ENCODE measurements at places on chromosomes 6 and 20.
A peak's percentile ranks its signal among the peaks of the same experiment; 100 is the strongest.

DNA sequence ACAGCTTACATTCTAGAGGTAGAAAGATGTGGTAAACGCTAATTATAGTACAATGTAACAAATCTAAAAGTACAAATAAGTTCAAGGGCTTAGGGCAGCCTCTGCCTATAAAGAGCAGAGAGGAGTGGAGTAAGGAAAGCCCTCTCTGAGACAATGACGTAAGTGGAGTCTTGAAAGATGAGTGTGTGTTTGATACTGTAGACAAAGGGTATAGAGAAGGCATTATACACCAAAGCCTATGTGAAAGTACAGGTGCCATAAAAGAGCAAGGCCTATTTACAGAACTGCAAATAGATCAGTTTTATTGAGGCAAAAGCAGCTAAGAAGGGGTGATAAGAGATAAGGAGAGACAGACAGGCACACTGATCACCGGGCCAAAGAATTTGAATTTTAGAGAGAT is 10.9 kb downstream of the GOPC start:
- no peak for DNase-seq

GRCh38 chr6:133978896-133979240 is 25.8 kb downstream of the TBPL1 start:
- no peak for DNase-seq

DNA sequence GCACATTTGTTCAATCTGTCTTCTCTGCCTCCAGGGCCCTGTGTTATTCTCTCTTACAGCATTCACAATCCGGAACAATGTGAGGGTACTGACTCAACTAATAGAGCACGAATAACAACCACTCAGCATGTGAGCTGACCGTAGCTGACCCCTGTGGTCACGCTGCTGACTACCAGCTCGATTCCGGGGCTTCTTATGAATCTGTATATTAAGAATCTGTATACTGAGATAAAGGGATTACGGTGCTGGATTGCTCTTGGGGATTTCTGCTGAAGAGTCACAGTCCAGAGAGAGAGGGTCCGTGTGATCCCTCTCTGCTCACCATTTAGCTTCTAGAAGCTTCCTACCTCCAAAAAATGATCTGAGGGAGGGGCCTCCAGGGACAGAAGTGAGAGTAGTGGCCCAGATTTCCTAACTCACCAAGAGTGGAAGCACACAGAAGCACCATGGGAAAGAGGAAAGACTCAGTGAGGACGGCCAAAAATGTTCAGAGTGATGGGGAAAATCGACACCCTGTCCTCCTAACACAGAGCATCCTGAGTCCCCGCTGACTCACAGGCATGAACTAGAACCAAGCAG is 156.2 kb downstream of the THBS2 start:
- DNase-seq = no peak

GRCh38 chr6:79841577-79842375 is 105.6 kb downstream of the ELOVL4 start:
- DNase-seq = peak; percentile 62

GRCh38 chr20:24392612-24393011 is 76.8 kb upstream of the SYNDIG1 start:
- DNase-seq = no peak

DNA sequence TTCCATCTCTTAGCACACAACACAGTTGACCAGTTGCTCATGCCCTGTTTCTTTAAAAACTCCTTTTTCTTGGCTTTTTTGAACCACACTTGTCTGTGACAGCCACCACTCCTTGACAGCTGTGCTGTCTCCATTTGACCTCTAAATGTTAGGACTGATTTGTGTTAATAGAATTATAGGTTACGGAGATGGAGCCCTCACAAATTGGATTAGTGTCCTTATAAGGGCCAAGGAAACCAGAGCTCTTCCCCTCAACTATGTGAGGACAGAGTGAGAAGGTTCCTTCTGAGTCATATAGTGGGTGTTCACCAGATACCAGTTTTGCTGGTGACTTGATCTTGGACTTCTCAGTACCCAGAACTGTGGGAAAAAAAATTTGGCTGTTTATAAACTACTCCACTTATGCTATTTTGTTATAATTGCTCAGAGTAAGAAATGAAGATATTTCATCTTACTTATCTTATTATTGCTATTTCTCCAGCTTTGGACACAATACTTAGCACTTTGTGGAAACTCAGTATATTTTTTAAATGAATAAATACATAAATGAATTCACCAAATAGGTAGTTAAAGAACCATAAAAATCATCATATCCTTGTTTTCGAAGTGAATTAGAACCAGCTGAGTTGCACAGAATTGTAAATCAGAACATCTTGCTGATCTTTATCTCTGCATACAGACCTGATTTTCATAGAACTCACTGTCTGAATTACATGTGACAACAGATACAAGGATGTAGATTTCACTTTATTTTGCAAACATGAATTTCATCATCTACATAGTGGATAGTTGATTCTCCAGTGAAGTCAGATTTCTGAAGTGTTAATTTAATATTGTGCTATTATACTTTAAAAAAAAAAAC is 598.5 kb upstream of the IRAK1BP1 start:
- DNase-seq = no peak

GRCh38 chr6:75204217-75204958 is 1.5 kb downstream of the COL12A1 start:
- DNase-seq = peak; percentile 92

- no peak for DNase-seq
Observed at GRCh38 chr6:146269482-146269881, 240.6 kb downstream of the GRM1 start.

DNA sequence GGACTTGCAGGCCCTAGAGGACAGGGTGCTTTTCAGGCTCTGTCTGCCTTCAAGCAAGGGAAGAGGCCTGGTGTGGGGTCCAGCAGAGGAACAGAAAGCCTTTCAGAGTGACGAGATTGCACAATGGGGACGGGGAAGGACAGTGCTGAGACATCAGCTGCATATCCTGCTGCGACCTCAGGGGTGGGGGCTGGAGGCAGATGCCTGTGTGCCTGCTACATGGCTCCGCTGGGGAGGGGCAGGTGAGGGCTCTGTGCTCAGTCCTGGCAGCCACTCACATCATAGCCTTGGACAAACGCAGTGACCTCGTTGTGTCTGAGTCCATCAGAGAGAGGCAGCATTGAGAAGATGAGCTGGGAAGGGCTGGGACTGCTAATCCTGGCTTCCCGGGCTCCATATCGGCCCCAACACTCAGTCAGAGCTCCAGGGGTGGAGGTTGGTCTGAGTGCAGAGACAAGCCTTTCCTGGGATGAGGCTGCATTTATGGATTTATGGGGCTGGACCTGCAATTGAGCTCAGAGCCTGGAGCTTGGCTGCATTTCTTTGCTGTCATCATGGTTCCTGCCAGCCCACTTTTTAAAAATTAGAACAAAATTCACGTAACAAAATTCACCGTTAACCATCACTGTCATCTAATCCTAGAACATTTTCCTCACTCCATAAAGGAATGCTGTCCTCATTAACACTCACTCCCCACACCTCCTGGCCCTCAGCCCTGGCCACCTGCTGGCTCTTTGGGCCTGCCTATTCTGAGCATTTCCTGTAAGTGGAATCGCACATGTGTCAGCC is 196.9 kb upstream of the SLC24A3 start:
- peak; percentile 62 for DNase-seq

GRCh38 chr6:68134796-68135195 is 500.3 kb upstream of the ADGRB3 start:
- DNase-seq = no peak

GRCh38 chr6:97129106-97129505 is 153.9 kb downstream of the MMS22L start:
- no peak for DNase-seq

- no peak for DNase-seq
Observed at GRCh38 chr20:60372822-60373221, 414.6 kb downstream of the CDH26 start.

- DNase-seq = no peak
Observed at GRCh38 chr20:4573564-4574355, 147.9 kb upstream of the PRND start.

GRCh38 chr6:10886691-10887502 is at the start of gene SYCP2L:
Gene SYCP2L, plus strand, starts transcription at chr6:10887052. Its CDS starts 75 bp downstream, at chr6:10887127.
- peak; percentile 95 for DNase-seq

GRCh38 chr6:153059757-153060156 is 57.2 kb upstream of the MTRF1L start:
- DNase-seq = no peak

DNA sequence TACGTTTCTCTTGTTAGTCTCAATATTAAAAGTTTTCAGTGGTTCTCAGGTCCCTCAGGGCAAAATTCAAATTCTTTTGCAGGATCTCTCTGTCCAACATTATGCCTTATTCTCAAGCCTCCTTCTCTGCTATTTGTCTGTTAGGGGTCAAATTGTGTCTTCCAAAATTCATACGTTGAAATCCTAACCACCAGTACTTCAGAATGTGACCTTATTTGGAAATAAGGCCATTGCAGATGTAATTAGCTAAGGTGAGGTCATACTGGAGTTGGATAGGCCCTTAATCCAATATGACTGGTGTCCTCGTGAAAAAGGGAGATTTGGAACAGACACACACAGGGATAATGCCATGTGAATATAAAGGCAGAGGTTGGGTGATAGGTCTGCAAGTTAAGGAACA is 64.1 kb upstream of the ADGRF1 start:
- no peak for DNase-seq

DNA sequence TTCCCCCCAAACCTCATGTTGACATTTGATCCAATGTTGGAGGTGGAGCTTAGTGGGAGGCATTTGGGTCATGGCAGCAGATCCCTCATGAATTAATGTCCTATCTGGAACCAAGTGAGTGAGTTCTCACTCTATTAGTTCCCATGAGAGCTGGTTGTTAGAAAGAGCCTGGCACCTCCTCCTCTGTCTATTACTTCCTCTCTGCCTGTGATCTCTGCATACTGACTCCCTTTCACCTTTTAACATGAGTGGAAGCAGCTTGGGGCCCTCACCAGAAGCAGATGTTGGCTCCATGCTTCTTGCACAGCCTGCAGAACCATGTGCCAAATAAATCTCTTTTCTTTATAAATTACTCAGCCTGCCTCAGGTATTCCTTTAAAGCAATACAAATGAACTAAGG is 127.3 kb upstream of the RALGAPA2 start:
- DNase-seq = no peak

DNA sequence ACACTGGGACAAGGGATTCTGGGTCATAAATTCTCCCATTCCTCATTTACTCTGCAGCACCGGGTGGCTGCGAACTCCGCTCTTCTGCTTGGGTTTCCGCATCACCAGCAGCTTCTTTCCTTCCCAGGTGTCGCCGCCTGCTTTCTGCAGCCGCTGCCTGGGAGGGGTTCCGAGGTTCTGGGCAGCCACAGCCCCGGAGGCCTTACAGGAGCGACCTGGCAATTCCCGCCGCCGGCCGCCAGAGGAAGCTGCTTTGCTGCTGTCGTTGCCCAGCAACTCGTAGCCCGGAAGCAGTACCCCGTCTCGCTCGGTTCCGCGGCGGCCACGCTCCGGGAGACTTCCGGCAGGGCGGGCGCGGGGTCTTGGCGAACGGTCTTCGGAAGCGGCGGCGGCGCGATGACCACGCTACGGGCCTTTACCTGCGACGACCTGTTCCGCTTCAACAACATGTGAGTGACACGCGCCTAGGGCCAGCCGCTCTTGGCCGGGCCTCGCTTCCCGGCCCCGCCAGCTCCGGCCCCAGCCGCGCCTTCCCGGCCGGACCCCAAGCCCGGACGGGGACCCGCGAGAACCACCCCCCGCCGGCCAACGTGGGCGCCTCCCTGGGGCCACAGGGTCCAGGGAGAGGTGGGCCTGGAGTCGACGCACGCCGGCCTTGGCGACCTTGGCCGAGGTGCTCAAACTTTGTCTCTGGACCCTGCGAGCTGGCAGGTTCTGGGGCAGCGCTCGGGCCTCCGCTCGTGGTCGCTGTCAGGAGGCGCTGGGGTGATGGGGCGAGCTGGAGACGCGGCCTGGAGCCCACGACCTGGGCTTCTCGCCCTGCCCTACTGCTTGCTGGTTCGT is at the start of gene NAA20:
NAA20 (plus strand) TSS at position 362 of the 843 bp plus-strand sequence; CDS start at position 397, 35 bp downstream.
- peak; percentile 99 for DNase-seq

- no peak for DNase-seq
Observed at GRCh38 chr6:141653590-141653989, 479.1 kb upstream of the GJE1 start.

GRCh38 chr6:42120895-42121865 is 21.2 kb downstream of the C6orf132 start:
- no peak for DNase-seq

DNA sequence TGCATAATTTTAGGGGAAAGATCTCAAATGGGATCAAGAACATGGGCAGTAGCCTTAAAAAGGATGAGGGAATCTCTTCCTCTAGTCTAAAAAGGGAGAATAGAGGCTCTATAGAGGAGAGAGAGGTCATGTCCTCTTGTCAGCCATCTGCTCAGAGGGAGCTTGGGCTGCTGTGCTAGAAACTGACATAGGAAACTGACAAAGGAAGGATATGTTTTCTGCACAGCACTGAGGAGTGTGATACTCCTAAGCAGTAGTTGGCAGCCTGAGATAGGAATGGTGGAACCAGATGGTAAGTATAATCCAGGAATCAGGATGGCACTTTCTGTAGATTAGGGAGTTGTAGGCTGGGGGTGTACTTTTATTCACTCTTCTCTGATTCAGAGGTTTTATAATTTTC is 59.2 kb downstream of the PTPRA start:
- DNase-seq = no peak

DNA sequence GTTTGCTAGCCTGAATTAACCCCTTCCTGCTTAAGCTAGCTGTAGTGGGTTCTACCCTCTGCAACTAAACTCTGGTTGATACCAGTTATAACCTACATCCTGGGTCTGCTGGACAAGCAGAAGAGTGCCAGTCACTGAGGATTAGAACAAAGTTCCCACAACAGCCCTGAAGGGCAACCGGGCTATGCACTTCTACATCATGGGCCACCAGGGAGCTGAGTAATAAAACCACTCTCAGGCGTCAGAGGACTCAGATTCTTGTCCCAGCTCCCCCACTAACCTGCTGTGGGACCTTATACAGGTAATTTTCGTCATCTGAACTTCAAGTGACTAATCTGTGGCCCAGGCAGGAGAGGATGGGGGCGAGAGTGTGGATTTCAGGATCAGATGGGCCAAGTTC is 56.8 kb downstream of the EYA2 start:
- DNase-seq = no peak

GRCh38 chr6:118317581-118318563 is 230.2 kb upstream of the PLN start:
- DNase-seq = no peak

- DNase-seq = no peak
Observed at GRCh38 chr6:15048367-15048766, 197.5 kb upstream of the JARID2 start.

- DNase-seq = no peak
Observed at GRCh38 chr6:45507186-45507585, 129.5 kb upstream of the SUPT3H start.

DNA sequence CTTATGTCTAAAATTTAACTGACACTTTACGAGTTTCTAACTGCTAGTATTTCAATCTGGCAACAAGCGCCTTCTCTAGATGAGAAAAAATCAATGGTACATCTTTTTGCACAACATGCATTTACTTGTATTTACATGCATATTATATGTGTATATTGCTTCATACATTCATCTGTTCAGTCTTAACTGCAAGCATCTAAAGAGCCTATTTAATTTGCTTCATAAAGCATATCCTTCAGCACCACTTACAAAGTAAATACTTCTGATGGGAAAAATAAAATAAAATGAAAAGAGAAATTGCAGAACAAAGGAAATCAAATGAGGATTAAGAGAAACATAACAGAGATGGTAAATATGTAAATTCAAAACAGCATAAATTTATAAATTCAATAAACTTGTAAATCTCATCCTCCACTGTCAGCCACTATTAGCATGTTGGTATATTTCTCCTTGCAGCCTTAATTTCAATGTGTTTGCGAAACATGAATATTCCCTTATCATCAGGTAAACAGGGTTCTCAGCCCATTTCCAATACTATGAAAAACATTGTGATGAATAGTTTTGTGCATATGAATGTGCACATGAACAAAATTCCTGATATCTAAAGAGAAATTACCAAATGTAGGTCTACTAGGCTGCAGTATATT is 332.5 kb upstream of the RUNX2 start:
- no peak for DNase-seq
